ENCODE measurements at places on chromosomes 5 and 9. TPM values are rescaled to one million over a fixed set of nuclear protein-coding genes. Genes with fewer than 3 reads are reported as not detected.

Gene UAP1L1
- 0.69 TPM for total RNA-seq

Gene PCDHA11
- total RNA-seq = 22.8 TPM

Gene DNAJC25
- 8.1 TPM for total RNA-seq

Gene SEC61B
- total RNA-seq = 49.4 TPM

Gene IL33
- 17.5 TPM for total RNA-seq

Gene IL4
- not detected for total RNA-seq

Gene CTSV
- 0.46 TPM for total RNA-seq

Gene ZNF474
- 9.7 TPM for total RNA-seq

Gene SLIT3
- 7.6 TPM for total RNA-seq

Gene EIF4E1B
- total RNA-seq = 0.46 TPM

Gene IFNK
- total RNA-seq = not detected

Gene POLR3G
- total RNA-seq = 5.3 TPM

Gene CCL21
- not detected for total RNA-seq

Gene ORM1
- not detected for total RNA-seq

Gene CAVIN4
- 8.8 TPM for total RNA-seq

Gene MGAT1
- 27.2 TPM for total RNA-seq

Gene ANKRD20A1
- total RNA-seq = 19.4 TPM

Gene ZNF300
- total RNA-seq = 48.4 TPM

Gene UNC13B
- 26.5 TPM for total RNA-seq

Gene KCNN2
- total RNA-seq = 33.9 TPM

Gene OTP
- 3.2 TPM for total RNA-seq

Gene CXCL14
- total RNA-seq = 10.6 TPM

Gene KCNV2
- total RNA-seq = not detected

Gene PCDHGA8
- 6.9 TPM for total RNA-seq

Gene FUT7
- not detected for total RNA-seq

Gene NUTM2G
- not detected for total RNA-seq

Gene LTC4S
- 2.1 TPM for total RNA-seq

Gene ZNF354C
- total RNA-seq = 42.2 TPM

Gene TSSK1B
- total RNA-seq = not detected

Gene NR4A3
- 2.1 TPM for total RNA-seq

Gene IL17B
- total RNA-seq = not detected

Gene PCDHGA6
- total RNA-seq = 11.3 TPM

Gene ANXA2R
- 1.6 TPM for total RNA-seq

Gene ABO
- total RNA-seq = under 0.01 TPM

Gene EFNA5
- total RNA-seq = 22.6 TPM

Gene IL5
- not detected for total RNA-seq

Gene PCDHB15
- 22.6 TPM for total RNA-seq

Gene ATP10B
- total RNA-seq = 2.8 TPM

Gene EGR1
- 1.8 TPM for total RNA-seq

Gene KIAA0825
- total RNA-seq = 36.9 TPM

Gene ECM2
- total RNA-seq = 5.3 TPM

Gene SLC25A2
- 0.23 TPM for total RNA-seq

Gene FOXD4L5
- 0.46 TPM for total RNA-seq

Gene INSL6
- not detected for total RNA-seq

Gene DNAH5
- 4.2 TPM for total RNA-seq

Gene WNK2
- total RNA-seq = 30.7 TPM

Gene LHX3
- not detected for total RNA-seq

Gene TEX48
- not detected for total RNA-seq

Gene PPIC
- 7.2 TPM for total RNA-seq

Gene DNAJC18
- total RNA-seq = 54.0 TPM

Gene ZFP2
- total RNA-seq = 7.6 TPM

Gene GCNT4
- 0.92 TPM for total RNA-seq

Gene APBA1
- 93.2 TPM for total RNA-seq

Gene SLC6A3
- total RNA-seq = 12.5 TPM

Gene MEF2C
- total RNA-seq = 104 TPM

Gene PKD2L2
- total RNA-seq = 0.46 TPM

Gene CHMP5
- 101 TPM for total RNA-seq
